ENCODE measurements at places on chromosomes 5 and 9.

- DNase-seq: no peak
Observed at GRCh38 chr5:12845549-12846159, 941.4 kb upstream of the CTNND2 start.

GRCh38 chr9:86122311-86122710 lies 23.0 kb upstream of the GOLM1 start:
- no peak for DNase-seq

DNA sequence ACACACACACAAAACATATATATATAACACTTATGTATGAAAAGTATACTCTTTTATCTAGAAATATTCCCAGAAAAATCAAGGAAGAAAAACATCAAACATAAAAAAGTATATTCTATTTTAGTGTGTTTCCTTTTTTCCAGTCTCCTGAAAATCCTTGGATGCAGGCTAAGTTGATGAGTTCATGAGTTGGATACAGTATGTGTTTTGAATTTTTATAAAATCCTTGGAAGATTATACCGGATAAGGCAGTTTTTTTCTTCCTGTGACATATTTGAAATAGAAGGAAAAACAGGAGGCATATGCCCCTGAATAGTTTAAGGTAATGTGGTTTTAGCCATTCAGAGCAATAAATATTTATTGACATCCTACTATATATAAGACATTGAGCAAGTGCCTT lies 203.6 kb downstream of the SNX18 start:
- DNase-seq: no peak

DNA sequence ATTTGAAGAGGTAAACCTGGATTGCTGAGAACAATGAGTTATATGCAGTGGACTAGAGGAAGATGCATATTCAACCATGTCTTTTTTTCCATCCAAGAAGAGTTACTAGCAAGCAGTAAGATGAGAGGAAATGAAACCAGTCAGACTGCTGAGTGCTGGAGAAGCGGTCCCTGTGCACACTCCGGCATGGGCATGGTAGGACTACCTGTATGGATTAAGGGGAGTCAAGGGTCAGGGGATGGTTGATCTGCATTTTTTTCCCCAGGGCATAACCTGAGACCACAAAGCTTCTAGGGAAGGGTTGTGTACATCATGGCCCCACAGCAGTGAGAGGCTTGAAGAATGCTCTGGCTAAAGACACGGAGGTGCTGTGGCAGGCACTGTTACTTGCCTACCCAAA lies 76.6 kb upstream of the ZNF169 start:
- DNase-seq: no peak

- DNase-seq: no peak
Observed at GRCh38 chr9:37026931-37027581, 7.0 kb downstream of the PAX5 start.

GRCh38 chr5:90421136-90421535 lies 11.6 kb upstream of the CETN3 start:
- DNase-seq: no peak

- peak; percentile 94 for DNase-seq
Observed at GRCh38 chr5:181260720-181261319, at the start of gene TRIM52. TSS of gene TRIM52 (minus strand) at chr5:181261143. CDS start at chr5:181260813, 330 bp downstream.
